ENCODE measurements at places on chromosomes 7 and 10.

DNA sequence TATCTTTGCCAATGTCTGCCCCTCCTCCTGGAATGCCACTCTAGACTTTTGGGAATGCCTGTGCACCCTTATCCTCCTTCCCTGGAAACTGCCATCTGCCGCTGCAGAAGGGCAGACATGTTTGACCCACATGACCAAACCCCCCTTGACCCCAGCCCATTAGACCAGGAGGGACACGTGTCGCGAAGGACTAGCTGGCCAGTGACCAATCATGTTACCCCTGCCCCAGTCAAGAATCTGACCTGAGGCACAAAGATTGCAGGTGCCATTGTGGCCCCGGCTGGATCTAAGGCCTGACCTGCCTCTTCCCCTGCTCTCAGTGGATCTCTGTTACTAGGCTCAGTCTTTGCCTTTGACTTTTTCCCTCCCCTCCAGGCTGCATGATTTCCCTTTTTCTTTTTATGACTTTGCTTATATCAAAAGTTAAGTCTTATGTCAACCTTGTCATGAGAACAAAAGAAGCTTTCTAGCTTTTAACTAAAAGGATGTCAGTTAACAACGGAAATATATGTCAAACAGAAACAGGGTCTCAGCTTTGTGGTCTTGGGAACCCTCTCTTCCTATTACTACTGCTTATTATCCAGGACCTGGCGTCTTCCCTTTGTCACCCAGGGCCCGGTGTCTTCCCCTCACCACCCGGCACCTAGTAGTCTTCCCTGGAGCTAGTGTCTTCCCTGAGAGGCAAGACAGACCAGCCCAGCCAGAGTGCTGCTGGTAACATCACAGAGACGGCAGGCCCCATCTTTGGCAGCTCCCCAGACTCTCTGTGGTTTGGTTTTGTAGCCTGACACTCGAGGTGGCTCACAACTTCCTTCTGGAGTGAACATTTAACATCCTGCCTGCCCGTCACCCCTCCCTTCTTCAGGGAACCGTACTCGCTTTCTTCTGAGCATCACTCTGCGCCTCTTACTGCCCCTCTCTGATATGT is 24.4 kb upstream of the PPIF start:
- DNase-seq, result peak; percentile 74

DNA sequence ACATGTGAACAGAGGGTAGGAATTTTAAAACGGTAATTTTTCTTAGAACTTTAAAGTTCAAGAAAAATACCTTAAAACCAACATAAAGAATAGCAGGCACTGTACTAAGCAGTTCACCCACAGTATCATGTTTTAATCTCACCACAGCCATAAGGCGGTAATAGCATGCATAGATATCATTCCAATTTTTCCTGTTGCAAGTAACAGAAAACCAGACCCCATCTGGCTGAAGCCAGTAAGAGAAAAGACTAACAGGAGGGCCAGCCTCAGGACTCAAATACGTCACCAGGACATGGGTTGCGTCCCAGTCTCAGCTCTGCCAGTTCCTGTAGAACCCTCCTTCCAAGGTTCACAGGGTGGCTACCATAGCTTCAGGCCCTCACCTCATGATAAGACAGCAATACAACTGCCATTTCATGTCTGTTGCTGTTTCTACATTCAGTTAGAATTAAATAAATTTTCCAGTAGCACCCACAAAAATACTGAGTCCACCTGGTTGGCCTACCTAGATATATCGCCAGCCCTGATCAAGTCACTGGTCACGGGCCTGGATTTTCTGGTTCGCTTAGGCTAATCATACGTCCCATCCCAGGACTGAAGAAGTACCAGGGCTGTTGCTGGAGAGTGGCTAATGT is 2.0 kb upstream of the RNF32 start:
- DNase-seq, result no peak

DNA sequence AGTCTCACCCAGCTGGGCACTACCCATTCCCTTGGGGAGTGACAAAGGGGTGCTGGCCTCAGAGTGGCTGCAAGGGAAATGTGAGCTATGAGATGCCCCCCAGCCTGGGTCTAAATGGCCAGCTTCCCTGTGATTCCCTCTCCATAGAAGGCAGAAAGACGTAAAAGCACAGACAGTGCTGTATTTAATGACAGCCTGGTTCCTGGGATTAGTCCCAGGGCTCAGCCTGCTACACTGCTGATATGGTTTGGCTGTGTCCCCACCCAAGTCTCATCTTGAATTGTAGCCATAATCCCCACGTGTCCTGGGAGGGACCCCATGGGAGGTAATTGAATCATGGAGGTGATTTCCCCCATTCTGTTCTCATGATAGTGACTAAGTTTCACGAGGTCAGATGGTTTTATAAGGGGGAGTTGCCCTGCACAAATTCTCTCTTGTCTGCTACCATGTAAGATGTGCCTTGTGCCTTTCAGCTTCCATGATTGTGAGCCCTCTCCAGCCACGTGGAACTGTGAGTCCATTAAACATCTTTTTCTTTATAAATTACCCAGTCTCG is 23.9 kb upstream of the CALN1 start:
- DNase-seq, result no peak

- no peak for DNase-seq
Measured at GRCh38 chr7:132458729-132459128, 117.5 kb downstream of the PLXNA4 start.

GRCh38 chr7:155278921-155279320 is 18.8 kb upstream of the INSIG1 start:
- no peak for DNase-seq

DNA sequence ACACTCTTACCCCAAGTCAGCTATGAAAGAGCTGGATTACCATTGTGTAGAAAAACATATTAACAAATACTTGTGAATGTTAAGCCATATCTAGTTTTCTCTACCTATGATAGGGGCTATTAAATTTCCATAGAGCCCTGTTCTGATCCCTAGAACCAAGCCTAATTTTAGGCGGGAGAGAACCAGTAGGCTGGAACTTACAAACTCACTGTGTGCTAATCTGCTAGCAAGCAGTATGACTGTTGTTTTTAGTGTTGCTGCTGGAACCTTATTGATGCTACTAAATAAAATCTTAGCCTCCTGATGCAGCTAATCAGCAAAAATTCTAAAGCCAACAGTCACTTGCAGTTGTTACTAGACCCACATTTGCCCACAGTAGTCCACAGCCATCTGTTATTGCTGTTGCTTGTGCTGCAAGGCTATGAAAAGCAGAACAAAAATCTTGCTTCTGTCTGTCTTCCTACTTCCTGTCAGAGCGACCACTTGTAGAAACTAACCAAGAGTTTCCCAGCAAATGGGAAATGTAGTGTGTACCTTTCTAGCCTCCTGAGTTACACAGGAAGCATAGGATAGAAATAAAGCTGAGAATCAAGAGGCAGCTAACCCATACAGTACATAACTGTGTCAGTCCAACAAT is 368.4 kb downstream of the ARL4A start:
- DNase-seq, result no peak

GRCh38 chr10:12269056-12269455 is 73.1 kb downstream of the CDC123 start:
- no peak for DNase-seq

GRCh38 chr10:104406715-104407650 is 53.4 kb downstream of the CFAP58 start:
- peak; percentile 61 for DNase-seq

- DNase-seq, result no peak
Measured at GRCh38 chr10:101490026-101490425, 98.0 kb downstream of the POLL start.

DNA sequence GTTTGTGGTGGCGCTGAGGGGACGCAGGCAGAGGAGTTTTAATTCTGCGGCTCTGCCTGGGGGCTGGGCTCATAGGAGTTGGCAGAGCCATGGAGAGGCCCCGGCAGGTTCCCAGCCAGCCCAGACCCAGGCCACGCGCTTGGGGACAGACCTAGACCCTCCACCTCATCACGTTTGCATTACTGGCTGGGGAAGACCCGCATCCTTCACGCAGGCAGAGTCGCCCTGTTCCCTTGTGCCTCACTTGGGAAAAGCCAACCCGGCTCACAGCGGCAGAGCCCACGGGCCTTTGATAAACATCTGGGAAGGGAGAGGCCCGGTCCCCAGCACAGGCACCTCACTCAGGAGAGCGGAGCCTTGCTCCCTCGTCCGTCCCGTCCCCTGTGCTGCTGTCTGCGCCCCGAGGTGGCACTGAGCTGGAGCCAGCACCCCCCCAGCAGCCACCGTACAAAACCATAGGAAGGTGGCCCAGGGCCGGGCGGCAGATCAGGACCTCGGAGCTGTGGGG is 112.8 kb downstream of the CYTH3 start:
- DNase-seq, result no peak

DNA sequence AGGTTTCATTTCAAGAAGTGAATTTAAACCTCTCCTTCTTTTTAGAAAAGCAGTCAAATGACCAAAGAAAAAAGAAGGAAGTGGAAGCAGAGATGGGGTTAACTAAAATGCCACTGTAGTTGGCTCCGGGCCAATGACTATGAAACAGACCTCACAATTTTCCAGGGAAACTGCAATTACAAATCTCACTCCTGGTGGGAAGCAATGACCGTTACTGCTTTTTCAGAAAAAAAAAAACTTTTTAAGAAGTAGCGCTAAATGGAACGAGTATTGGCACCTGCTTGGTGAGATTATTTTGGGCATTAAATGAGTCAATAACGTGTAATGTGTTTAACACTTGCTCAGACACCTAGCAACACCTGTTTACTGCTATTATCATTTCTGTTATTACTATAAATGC is 1.2 kb downstream of the SFRP4 start:
- peak; percentile 31 for DNase-seq

DNA sequence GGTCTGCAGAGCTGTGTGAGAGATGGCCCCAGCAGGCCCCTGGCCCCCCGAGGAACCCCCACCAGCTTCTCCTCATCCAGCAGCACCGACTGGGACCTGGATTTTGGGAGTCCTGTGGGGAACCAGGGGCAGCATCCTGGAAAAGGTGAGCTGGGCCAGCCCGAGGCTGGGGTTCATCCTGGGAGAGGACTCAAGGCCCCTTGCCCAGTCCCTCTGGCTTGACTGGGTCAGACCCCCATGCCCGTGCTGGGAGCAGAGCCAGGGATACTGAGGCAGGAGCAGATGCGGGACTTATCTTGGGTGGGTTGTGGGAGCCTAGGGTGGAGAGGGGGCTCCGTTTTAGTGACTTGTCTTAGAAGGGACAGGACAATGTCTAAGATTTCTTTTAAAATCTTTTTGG is 47.5 kb downstream of the ZNF467 start:
- DNase-seq, result no peak

- no peak for DNase-seq
Measured at GRCh38 chr7:112112822-112113255, 93.4 kb downstream of the DOCK4 start.

GRCh38 chr10:78859266-78859665 is 209.5 kb upstream of the ZMIZ1 start:
- no peak for DNase-seq

- DNase-seq, result peak; percentile 63
Measured at GRCh38 chr7:68470836-68471435, 1127.3 kb upstream of the AUTS2 start.

DNA sequence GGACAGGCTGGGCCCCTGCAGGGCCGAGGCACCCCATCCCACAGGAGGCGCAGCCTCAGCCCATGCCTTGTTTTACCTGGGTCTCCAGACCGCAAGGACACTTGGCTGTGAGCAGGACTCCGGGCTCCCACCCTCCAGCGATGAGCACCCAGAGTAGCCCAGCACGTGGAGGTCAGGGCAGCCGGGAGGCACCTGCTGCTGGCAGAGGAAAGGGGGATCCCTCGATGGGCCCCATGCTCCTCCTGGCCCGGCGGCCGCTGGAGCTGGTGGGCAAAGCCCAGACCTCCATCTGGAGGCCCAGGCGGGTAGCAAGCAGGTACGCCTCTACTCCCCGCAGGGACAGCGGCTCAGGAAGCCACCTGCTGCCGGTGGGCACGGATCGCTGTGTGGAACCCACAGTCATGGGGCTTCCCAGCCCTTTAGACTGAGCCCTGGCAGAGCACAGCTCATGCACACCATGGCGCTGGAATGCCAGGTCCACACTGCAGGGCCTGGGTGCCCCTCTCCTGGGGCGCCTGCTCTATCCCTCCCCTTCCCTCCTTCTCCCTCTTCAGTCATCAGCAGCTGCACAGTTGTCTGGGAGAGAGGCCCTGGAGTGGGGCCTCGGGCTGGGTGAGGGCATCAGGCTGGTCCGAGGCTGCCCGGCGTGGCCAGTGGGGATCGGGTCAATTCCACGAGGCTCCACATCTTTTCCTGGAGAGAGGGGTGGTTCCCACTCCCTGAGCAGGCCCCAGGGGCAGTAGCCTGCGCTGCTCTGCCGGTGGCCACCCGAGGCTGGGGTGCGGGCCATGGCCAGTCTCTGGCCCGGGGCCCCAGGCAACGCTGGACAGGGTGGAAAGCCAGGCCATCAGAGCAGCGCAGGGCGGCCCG is 65.7 kb downstream of the PWWP2B start:
- no peak for DNase-seq

DNA sequence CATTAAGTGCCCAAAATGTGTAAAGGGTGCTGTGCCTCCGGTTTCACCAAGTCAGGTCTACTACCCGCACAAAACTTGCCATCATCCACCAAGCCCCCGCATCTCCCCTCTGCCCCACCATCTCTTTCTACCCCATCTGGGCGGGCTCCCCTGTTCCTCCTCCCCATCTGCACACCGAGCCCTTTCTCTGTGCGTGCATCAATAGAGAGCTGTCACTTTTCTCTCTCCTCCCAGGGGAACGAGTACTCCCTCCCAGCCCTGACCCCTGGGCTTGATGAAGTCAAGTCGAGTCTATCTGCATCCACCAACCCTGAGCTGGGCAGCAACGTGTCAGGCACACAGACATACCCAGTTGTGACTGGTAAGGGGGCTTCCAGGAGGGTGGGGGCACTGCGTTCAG is 63.5 kb downstream of the PAX2 start:
- DNase-seq, result no peak

DNA sequence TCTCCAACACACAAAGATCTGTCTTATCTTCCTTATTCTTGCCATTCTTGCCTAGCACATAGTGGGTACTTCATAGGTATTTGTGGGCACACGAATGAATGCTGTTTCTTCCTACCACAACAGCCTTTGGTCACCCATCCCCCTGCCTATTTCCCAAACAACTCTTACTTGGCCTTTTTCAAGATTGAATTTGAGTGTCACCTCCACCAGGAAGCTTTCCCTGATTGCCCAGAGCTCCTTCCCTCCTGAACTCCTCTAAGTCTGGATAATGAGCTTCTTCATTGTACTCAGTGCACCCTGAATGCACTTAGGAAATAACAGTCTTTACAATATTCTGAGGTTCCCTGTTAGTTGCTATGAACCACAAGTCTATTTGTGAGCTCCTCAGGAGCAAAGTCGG is 11.6 kb upstream of the PDZD8 start:
- no peak for DNase-seq

GRCh38 chr10:70328967-70329366 is 45.2 kb upstream of the NPFFR1 start:
- peak; percentile 82 for DNase-seq

GRCh38 chr10:113091920-113092319 is 141.9 kb downstream of the TCF7L2 start:
- no peak for DNase-seq

- DNase-seq, result no peak
Measured at GRCh38 chr7:151141311-151141854, 26.1 kb downstream of the GBX1 start.
